ENCODE measurements at places on chromosomes 6 and 20.

DNA sequence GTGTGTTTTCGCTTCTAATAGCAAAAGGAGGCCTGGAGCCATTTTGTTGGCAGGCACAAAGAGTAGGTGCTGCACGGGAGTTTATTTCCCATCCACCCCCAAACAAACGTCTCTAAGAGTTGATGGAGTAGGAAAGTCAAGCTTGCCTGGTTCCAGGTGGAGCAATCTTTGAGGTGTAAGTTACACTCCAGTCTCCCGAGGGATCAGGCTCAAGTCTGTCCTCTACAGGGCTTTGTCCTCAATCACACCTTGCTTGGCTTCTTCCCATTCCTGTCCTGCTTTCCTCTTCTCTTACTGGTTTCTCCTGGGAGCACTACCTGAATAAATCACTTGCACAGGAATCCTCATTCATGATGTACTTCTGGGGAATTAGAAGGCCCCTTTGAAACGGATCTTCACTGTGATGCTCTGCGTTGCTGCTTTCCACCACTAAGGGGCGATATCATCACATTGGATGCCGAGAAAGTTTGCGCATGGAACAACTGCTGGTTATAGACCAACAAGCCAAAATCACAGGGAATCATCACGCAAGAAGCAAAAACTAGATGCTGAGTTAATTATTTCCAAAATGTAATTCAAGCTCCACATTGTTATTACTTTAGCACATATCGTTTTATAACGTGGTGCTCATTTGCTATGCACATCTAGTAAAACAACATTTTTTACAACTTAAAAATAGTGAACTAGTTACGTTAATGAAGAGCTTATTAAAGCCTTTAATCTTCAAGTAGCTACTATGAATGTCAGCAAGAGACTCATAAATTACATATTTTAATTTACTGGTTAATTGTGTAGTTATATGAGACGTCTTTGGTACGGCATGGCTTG lies 156.8 kb downstream of the DNAH8 start:
- peak; percentile 38 for DNase-seq

- no peak for DNase-seq
Observed at GRCh38 chr6:1987640-1988039, 257.8 kb downstream of the GMDS start.

DNA sequence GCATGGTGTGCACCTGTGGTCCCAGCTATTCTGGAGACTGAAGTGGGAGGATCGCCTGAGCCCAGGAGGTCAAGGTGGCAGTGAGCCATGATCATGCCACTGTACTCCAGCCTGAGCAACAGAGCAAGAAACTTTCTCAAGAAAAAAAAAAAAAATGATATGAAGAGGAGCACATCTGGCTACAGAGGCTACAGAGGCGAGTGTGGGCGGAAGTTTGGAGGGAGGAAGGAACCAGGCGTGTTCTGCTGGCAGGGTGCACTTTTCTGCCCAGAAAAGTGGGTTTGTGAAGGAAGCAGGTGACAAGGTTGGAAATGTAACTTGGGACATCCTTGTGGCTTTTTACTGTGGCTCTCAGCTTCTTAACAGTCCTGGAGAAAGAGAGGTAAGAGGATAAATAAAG lies 96.7 kb downstream of the SNX5 start:
- no peak for DNase-seq

DNA sequence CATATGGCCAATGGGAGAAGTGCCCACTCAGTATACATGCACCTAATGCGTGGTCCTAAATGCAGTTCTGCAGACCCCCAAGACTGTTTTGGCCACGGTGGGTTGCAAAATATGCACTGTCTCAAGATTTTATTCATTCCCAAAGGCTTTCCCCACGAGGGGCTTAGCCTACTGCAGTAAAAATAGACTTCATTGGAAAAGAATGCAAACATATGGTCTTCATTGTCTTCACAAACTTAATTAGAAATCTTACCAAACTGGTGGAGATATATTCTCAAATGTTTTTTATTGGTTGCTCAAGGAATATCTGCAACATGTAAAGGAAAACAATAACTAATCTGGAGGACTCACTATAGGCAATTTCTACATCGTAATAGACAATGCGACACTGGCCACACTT lies 31.6 kb upstream of the PRL start:
- no peak for DNase-seq

GRCh38 chr20:37166867-37167266 lies 12.3 kb upstream of the RPN2 start:
- DNase-seq = no peak

DNA sequence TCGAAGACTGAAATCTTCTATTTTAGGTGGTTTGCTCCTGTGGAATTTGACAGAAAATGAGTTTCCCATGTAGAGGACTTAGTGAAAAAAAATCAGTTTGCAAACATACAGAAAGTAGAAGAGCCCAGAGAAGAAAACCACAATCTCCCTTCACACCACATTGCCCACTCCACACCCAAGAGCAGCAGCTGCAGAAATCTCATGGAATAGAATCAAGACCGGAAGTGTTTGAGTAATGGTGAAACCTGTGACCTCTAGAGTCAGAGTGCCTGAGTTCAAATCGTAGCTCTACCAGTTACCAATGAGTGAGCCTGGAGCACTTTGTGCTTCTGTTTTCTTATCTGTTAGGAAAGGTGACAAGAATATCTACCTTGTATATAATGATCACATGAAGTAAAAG lies 4.6 kb downstream of the SIRPG start:
- no peak for DNase-seq

- no peak for DNase-seq
Observed at GRCh38 chr6:118908441-118908840, 14.5 kb downstream of the ASF1A start.

GRCh38 chr6:7685276-7685675 lies 40.6 kb upstream of the BMP6 start:
- no peak for DNase-seq

- no peak for DNase-seq
Observed at GRCh38 chr6:155400654-155400965, 55.0 kb downstream of the NOX3 start.

GRCh38 chr6:149963212-149963461 lies 606 bp upstream of the ULBP1 start:
- peak; percentile 65 for DNase-seq

DNA sequence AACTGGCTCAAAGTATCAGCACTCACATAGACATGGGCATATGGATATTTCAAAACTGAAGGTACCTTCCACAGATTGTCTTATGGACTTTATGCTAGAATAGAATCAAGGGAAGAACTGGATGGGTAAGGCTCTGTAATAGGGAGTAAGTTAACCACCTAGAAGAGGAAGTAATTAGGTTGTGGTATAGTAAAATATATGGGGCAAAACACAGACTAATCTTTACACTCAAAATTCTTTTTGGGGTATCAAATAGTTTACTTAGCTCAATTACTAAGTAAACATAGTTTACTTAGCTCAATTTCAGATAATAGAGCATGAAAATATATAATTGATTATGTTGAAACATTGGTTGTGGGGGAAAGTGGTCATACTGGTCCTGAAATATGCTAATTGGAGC lies 94.2 kb upstream of the ATXN1 start:
- no peak for DNase-seq

GRCh38 chr20:38299963-38300362 lies 4.0 kb upstream of the BPI start:
- DNase-seq = no peak

GRCh38 chr20:5000263-5001173 lies 792 bp downstream of the SLC23A2 start:
- peak; percentile 58 for DNase-seq

All from NCI-H524 (cell line).